ENCODE measurements at places on chromosomes 5 and 9.

DNA sequence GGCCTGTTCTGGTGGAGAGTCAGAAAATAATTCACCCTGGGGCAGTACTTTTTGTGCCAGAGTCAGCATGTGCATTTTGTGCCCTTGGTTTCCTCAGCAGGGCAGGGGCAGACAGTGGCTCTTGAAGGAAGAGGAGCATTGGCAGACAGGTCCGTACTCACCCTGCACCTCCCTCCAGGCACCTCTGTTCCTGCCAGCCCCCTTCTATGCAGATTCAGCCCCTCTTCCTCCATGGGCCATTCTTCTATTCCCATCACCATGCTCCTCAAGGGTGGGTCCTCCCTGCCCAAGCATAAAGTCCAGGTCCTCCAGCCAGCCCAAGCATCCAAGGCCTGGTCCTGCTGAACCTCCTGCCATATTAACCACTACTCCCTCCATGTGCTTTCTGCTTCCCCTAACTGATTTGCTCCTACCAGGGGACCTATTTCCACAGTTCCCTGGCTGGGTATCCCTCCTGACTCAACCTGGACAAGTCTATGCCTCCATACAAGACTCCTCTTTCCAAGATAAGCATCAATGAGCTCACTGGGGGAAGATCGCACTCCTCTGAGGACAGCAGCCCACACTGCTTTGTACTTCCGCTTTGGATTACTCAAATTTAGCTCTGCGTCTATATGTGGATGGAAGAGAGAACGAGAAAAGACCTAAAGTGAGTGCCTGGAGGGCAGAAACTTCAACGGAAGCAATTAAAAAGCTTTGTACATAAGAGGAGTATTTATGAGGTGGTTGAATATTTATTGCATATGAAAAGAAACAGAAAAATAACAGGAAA lies 9.3 kb upstream of the ACSL6 start:
- DNase-seq: no peak

- no peak for DNase-seq
These were observed 20.1 kb downstream of the CDK20 start for GRCh38 chr9:87954230-87954629.

- no peak for DNase-seq
These were observed 105.8 kb downstream of the TTLL11 start for GRCh38 chr9:121987314-121987713.

DNA sequence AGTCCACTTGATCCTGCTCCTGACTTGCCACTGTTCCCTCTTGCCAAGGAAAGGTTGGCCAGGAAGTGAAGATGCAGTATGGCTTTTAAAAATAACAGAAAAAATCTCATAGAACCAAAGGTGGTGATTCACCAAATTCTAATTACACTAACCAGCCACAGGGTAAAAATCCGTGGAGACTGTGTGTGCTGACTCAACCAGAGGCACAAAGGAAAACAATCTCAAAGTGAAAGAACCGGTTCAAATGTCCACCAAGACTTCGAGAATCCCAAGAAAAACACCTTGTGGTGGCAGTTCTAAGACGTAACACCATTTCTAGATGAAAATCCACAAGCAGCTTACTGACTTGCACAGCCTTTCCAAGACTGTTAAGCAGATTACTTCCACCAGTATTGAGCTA lies 279.1 kb downstream of the TLE1 start:
- no peak for DNase-seq

- no peak for DNase-seq
These were observed 229.7 kb upstream of the TAS2R1 start for GRCh38 chr5:9859808-9860207.

- DNase-seq: no peak
These were observed 167.9 kb downstream of the GLIS3 start for GRCh38 chr9:4131946-4132345.

- no peak for DNase-seq
These were observed 274.6 kb downstream of the TMEM38B start for GRCh38 chr9:105968811-105969466.

DNA sequence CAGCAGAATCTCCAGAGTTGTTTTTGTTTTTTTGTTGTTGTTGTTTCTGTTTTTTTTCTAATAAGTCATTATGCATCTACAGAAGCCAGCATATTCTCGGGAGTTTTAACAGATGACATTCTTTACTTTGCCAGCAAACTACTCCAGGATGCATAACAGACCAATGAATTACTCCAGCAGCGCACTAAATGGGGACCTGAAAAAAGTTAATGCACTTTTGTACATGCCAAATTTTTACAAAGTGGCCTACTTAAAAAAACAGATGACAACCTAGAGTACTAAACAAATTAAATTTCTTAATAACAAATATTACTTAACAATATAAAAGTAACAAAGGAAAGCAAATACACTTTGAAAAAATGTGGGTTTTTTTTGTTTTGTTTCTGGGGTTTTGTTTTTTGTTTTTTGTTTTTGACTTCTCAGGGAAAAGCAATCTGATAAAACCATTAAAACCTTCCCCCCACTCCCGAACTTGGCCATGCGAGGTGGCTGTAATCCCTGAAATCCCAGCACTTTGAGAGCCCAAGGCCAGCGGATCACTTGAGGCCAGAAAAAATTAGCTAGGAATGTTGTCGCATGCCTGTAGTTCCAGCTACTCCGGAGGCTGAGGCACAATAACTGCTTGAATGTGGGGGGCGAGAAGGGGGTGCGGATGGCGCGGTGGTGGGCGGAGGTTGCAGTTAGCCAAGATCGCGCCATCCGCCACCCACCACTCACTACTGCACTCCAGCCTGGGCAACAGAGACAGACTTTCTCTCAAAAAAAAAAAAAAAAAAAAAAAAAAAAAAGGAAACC lies 352.4 kb downstream of the CETN3 start:
- no peak for DNase-seq

DNA sequence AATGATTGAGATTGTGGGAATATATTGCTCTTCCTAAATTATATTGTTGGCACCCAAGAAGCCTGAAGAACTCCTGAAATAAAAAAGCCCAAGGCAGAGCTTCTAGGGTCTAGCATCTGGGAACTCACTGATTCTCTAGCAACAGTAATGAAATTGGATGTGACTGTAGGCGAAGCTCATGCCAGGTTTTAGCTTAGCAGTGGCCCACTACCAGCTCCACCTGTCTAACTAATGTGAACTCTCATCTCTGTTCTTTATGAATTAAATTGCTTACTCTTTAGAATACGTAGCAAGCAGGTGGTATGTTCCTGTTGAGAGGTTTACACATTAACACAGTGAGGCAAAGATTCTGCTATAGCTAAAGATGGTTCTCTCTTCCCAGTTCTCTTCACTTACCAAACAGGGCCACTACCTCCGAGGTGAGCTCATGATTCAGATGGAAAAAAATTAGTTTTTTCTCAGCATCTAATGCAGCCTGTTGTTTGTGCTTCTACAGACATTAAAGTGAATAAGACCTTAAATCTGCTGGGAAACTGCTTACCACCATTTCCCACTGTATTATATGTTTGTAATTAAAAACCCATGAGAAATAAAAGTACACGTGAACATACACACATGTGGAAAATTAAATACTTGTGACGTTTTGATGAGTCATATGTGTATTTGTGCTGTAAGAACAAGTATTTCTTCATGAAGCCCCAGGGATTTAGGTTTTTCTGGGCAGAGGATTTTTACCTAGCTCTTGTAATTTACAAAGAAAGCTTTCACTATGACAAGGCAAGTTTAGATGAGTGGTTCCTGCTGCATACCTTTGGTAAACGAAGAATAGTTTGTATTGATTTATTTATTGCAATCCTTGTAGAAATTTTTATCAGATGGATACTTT lies 360.1 kb downstream of the KDM4C start:
- peak; percentile 15 for DNase-seq

DNA sequence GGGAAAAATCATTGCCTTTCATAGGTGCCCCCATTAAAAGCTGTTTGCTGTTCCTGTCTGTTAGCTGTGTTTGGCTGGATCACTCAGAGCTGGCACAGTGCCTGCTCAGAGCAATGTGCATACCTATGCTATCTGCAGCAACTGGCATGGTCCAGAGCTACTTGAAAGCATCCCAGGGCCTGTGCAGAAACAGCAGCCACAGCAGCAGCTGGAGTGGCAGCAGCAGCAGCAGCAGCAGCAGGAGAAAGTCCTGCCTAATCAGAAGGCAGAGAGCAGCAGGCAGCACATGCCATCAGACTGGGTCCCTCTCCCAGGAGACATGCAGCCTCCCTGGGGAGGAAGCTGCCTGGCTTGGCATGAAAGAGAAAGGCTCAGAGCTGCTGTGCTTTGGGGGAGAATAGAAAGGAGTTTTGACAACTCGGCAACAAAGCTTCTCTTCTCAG lies 243.8 kb upstream of the WWC1 start:
- no peak for DNase-seq

GRCh38 chr9:72808446-72808768 lies 144.4 kb downstream of the ALDH1A1 start:
- DNase-seq: no peak

DNA sequence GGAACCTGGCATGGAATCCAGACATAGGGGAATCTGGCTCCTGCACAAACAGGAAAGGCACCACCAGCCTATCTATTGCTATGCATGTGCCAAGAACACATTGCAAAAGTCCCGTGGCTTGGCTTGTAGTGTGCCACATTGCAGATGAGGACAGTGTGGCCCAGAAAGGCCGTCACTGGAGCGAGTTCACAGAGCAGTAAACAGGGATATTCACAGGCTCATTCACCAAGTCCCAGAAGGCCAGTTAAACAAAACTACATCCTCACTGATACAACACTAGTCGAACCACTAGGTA lies 39.6 kb upstream of the TRIM32 start:
- DNase-seq: no peak

GRCh38 chr9:126693428-126693944 lies 79.8 kb downstream of the LMX1B start:
- DNase-seq: no peak

GRCh38 chr5:156393980-156394379 lies 67.0 kb downstream of the SGCD start:
- no peak for DNase-seq

DNA sequence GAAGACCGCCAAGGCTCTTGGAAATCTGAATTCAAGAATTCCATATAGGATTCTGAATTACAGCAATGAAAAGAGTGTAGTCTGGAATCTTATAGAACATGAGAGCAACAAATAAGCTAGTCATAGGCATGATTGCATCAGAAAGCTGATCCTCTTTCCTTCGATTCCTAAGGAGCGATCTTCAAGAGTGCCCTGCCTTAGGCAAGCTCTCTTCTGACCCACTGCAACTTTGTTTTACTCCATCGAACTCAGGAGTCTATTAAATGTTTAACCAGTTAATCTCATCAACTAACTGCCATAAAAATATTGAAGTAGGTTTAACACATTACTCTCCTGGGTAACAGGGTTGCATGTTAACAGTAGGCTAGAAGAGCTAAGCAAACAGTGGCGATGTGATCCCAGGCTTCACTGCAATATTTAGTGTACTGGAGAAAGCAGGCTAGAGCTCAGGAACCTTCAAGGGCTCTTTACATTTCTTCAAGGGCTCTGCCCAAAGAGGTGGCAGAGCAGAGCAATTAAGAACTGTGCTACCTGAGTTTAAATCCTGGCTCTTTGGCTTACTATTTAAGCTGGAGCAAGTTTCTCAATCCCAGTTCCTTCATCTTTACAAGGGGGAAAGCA lies 146.3 kb downstream of the RORB start:
- DNase-seq: no peak

DNA sequence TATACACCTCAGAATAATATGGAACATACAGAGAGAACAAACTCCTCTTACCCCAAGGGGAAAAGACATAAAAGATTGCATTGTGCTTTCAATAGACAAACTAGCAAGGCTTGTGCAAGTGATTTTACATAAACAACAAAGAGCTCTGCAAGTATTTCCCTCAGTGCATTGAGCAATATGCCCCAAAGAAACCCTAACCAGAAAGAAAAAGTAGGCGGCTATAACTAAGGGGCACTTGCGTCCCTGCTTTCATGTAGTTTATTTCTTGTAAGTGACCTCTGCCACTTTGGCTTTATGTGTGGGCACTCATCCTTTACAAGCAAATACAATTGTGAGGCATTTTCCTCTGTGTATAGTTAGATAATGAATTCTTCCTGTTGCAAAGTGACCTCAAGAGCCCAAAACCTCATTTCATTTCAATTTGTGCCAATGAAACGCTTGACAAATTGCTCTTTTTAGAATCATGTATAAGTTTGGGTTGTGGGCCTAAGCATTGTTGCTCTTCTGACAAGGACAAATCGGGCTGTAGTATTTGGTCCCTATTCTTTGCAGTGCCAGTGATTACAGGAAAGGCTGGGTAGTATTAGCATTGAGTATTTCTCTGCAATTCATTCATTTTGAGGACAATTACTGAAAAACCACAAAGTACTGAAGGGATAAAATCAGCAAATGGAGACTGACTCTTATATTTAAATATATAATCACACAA lies 282.2 kb downstream of the DTWD2 start:
- DNase-seq: no peak

- DNase-seq: no peak
These were observed 164.2 kb upstream of the PTGER4 start for GRCh38 chr5:40515476-40515875.

GRCh38 chr9:31325778-31326177 lies 1058.7 kb upstream of the ACO1 start:
- DNase-seq: no peak

DNA sequence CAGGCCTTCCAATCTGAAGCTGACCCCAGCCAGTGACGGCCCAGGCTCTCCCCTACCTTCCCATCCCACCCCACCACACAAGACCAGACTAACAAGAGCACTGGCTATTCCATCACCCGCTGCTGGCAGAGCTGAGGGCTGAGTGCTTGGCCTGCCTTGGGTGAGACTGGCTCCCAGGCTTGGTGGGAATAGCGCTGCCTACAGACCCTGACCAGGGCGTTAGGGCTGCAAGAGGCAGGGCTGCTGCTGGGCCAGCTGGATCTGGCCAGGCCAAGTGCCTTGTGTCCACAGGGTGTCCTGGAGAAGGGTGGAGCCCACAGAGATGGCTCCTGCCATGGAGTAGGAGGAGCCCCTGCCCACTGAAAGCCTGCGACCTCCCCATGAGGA lies 31.6 kb upstream of the ANGPTL2 start:
- no peak for DNase-seq

GRCh38 chr9:24333629-24334028 lies 212.1 kb downstream of the IZUMO3 start:
- DNase-seq: no peak

DNA sequence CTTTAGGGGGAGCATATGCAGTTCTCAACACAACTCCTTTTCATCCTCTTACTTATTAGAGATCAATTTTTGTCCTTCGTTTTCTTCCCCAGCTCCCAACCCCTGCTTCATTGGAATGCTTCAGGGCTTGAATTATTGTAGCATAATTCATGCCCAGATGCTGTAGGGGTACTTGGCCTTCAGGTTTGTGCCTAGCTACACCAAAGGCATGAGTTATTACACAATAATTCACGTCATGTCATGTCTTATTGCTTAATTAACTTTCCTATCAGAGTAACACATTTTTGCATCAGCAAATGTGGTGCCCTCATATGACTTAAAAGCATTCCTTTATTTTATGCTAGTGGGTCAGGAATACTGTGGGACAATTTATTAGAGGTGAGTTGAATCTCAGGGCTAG lies 507.2 kb downstream of the NFIB start:
- no peak for DNase-seq

- DNase-seq: no peak
These were observed 294.4 kb downstream of the HINT1 start for GRCh38 chr5:130870691-130871090.

DNA sequence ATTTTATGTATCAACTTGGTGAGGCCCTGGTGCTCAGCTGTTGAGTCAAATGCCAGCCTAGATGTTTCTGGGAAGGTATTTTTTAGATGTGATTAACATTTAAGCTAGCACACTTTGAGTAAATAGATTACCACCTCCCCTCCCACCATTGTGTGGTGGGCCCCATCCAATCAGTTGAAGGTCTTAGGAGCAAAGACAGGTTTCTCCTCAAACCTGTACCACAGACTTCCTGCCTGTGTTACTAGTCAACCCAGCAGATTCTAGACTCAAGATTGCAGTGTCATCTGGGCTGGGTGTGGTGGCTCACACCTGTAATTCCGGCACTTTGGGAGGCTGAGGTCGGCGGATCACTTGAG lies 33.8 kb downstream of the MRPL36 start:
- DNase-seq: no peak
